ENCODE measurements at places on chromosomes 5 and 9.

DNA sequence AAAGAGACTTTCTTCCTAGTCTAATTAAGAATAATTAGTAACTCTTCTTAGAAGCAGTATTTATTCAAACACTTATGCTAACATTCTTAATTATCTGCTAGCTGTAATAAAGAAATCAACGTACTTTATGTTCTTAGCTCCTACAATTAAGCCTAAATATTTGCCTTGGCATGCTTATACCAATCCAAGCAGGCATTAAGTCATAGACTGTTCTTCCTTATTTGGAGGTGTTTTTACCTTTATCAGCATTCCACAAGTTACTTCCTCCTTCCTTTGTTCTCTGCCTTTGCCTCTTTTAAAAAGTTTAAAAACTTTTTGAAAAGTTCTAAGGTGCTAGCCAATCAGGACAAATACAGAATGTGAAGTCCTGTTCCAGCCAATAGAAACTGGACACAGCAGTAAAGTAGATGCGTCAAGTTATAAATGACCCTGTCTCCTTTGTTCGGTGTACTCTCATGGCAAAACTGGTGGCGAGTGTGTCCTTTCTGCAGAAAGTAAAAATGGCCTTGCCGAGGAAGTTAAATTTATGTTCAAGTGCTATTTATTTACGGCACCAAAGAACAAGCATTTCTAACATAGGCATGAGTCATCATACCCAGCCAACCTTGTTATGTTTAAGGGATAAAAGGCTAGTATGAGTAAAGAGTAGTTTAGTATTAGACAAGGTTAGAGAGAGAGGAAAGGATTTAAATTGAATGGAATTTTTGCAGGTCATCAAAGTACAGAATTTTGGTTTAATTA lies 58.6 kb downstream of the GPBP1 start:
- DNase-seq = peak; percentile 26

DNA sequence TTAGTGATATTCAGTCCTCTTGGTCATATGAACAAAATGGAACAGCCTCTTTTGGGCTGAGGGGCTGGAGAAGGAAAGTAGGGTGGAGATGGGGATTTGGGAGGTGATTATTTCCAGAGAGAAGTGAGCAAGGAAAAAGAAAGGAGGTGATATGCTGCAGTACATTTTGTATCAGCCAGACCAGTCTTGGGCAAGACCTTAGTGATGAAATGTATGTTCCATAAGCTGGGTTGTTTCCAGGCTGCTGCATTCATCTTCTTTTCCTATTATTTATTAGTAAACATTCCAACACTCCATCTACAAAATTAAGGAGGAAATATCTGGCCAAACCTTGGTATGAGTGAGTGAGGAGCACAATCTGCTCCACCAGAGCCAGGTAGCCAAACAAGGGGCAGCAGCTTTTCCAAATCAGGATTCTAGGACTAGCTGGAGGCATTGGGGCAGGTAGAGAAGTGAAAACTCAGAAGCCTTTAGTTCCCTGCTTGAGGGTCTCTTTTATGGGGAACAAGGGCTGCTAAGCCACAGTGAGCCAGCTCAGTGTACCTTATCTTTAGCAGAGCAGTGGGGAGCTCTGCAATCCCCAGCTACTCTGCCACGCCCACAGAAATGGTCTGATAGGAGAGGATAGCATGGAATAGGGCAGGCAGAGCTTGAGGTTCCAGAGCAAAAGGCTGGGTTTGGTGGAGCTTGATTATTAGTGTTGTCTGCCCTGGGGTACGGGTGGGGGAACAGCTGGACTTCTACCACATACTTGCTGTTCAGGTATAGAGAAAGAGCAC lies 19.5 kb downstream of the RAD1 start:
- peak; percentile 48 for DNase-seq

- DNase-seq = peak; percentile 31
Observed at GRCh38 chr5:171783051-171783450, 2.6 kb upstream of the SMIM23 start.

- no peak for DNase-seq
Observed at GRCh38 chr5:178416206-178416882, 173.8 kb downstream of the COL23A1 start.

DNA sequence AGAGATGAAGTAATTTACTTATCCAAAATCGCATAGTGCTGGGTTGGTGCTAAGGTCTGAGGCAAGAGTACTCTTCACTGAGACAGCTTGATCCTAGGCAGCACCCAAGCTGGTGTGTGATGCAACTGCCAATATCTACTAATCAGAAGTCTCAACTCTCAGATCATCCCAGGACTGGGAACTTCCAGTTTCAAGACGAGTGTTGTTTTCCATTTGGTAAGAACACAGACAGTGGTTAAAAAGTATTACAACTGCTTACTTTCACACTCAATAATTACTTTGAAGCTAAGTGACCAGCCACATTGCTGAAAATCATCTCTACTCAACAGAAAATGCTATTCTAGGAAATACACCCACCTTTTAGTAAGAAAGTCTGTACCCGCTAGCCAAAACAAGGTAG lies 45.3 kb downstream of the FBXW11 start:
- peak; percentile 39 for DNase-seq

GRCh38 chr5:178322736-178323540 lies 90.3 kb upstream of the PHYKPL start:
- DNase-seq = no peak
